Activated T-cell treated with anti-CD3 and anti-CD28 coated beads, Interleukin-2, amount 50 U/mL, for 4 hours (primary cell): ENCODE measurements at places on chromosomes 5 and 9. TPM values are rescaled to one million over a fixed set of nuclear protein-coding genes. Genes with fewer than 3 reads are reported as not detected.

- no peak for DNase-seq
Measured at GRCh38 chr9:105887679-105888078, 193.3 kb downstream of the TMEM38B start.

DNA sequence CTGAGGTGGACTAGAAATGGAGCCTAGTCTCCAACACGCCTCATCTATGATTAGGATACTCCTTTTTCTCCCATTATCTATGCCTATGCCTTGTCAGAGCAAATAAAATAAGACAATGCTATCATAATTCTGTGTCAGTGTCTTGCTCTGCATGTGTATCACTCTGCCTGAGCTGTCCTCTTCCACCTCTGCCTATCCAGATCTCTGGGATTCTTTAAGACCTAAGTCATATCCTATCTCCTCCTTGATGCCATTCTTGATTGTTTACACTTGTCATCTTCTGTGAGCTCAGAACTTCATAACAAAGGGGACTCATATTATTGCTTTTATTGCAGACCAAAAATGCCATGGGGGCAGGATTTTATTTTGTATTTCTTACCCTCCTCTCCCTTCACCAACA is 351.2 kb upstream of the C9orf72 start:
- DNase-seq = no peak

- DNase-seq = no peak
Measured at GRCh38 chr9:995781-996180, 19.3 kb downstream of the DMRT3 start.

DNA sequence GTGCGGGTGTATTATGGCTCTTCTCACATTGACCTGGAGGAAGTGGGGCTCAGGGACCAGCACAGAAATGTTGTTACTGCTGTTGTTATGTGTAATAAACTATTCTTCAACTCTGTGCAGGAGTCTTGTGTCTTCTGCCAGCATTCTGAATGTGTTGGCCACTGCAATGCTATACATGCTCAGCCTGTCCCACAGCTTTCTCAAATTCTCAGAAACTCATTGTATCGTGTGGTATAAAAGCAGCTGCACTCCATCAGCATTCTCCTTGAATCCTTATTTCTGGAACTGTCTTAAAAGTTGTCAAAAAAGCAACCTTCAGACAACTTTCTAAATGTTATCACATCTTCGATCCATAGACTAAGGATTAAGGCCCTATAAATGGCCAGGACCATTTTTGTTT is 72.0 kb downstream of the ZNF474 start:
- no peak for DNase-seq

DNA sequence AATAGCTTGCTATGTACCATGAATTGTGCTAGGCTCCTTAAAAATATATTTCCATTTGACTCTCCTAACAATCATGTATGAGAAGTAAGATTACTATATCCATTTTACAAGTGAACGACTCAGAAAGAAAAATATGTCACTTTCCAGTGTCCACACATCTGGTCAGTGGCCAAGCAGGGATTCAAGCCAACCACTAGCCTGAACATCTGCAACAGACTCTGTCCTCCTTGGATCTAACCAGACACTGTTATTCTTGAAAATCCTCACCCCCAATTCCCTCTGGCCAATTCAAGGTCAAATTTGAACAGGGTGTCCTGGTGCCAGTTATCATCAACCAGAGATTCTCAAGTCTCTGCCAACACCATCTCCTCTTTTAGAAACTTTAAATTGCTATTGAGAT is 344.1 kb upstream of the WWC1 start:
- no peak for DNase-seq

DNA sequence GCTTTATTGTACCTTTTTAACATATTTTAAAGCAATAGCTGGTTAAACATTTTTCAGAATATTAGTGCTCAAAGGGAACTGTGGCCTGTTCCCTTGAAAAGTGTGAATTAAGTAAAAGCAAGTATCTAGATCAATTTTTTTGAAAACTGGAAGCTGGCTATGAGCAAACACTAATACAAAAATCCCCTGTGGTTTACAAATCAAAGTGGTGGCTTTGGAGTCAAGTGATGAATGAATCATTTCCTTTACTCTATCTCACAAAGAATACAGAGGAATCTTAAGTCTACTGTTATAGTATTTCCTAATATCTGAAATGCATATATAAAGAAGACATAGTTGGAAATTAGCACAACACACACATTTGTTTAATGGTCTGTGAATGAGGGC is 212.4 kb upstream of the C9orf72 start:
- no peak for DNase-seq

DNA sequence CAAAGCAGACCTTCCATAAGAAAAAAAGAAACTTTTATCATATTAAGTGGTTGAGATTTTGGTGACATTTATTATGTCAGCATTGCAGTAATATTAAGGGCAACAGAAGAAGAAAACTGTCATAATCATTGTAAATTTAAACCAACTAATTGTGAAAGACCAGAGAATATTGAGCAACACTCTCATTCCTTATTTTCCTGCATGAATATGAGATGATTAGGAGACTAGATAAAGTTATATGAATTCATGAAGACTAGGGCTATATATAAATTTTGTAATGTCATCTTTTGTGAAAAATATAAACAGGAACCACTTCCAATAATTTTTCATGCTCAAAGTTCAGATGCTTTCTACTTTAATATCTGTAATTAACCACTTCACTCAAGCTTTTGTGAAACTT is 974.5 kb upstream of the CDH10 start:
- DNase-seq = no peak

- no peak for DNase-seq
Measured at GRCh38 chr5:128750155-128750554, 212.1 kb upstream of the FBN2 start.

GRCh38 chr5:15992918-15993317 is 186.7 kb downstream of the MARCHF11 start:
- no peak for DNase-seq

DNA sequence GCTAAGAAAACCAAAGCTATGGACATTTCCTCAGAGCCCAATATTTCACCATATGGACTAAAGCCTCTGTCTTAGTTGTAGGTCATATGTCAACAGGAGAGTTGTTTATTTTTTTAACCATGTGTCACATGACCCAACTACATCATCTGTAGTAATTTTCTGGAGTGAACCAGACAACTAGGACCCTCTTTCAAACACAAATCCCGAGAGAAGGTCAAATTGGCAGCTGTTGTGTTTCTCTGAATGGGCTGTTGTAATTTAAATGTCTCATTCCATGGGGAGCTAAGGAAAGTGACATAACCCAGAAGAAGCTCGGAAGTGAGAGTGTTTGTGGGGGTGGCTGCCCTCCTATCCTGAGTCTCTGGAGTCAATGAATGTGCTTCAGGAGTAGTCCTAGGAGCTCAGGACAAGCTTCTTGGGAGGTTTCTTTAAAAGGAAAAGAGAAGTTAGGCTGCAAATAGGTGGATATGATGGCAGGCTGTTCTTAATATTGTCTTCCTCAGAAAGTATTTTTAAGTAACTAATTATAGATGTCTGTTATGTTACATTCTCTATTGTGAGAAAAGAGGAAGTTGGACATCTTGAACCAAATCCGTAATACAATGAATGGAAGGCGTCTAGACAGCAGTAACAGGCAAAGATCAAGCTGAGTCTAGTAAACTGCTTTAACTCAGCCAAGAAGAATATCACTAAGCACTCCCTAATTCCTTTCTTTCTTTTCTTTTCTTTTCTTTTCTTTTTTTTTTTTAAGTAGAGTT is 50.1 kb downstream of the TMEM167A start:
- no peak for DNase-seq

- no peak for DNase-seq
Measured at GRCh38 chr9:76136986-76137385, 246.5 kb downstream of the PCSK5 start.

- no peak for DNase-seq
Measured at GRCh38 chr5:158465086-158465972, 606.4 kb upstream of the CLINT1 start.

DNA sequence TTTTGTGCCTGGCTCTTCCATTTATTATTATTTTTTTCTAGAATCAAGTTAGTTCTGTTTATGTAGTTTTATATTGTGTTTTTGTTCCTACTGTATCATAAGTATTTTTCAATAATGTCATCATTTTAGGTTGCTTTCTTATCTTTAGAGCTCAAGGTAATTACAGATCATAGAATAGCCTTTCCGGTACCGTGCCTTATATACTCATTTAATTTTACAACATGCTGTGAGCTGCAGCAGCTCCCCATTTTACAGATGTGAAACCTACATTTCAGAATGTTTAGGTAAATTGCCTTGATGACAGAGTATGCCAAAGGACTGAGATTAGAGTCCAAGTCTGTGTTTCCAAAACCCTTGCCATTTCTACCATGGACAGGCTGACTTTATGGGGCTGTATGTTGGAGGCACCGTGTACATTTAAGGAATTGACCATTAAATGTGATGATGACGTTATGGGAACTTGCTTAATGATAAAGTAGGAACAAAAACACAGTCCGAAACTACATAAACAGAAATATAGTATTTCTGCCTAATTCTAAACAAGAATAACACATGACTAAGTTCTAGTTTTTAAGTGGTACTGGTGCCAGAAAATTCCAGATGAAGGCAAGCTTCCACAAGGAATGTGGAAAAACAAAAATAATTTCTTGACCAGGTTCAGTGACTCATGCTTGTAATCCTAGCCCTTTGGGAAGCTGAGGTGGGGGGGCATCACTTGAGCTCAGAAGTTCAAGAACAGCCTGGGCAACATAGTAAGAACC is 97.7 kb downstream of the IQGAP2 start:
- no peak for DNase-seq

GRCh38 chr5:153959134-153959957 is 79.4 kb downstream of the FAM114A2 start:
- no peak for DNase-seq

WWC1 gene
- total RNA-seq = 0.86 TPM

KIF3A gene
- 10.3 TPM for total RNA-seq

RNF224 gene
- total RNA-seq = not detected

GNA14 gene
- total RNA-seq = 0.11 TPM

NEUROG1 gene
- total RNA-seq = not detected

PCDHAC1 gene
- total RNA-seq = not detected

GABRA6 gene
- not detected for total RNA-seq

CBY3 gene
- total RNA-seq = 0.53 TPM

CTXN3 gene
- total RNA-seq = not detected
